ENCODE measurements at places on chromosomes 1 and 21. TPM values are rescaled to one million over a fixed set of nuclear protein-coding genes. Genes with fewer than 3 reads are reported as not detected.

GRCh38 chr1:115215703-115216521 is 122.1 kb downstream of the NGF start:
- DNase-seq, result no peak

DNA sequence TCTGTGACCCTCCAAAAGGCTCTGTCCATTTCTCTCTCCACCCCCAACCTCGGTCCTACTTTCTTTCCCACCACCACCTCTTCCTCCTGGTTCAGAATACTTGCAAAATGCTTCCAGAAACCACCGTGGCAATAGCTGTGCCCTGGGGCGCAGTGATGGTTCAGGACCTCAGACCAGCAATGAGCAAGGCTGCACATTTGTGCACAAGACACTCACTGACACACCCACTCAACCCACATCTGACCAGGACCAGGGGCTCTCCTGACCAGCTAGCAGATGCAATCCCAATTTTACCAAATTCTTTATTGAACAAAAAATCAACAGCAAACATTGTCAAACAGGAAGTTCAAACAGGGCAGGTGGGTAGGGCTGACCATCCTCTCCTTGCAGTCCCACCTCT is 25.7 kb downstream of the SPOCD1 start:
- DNase-seq, result no peak

DNA sequence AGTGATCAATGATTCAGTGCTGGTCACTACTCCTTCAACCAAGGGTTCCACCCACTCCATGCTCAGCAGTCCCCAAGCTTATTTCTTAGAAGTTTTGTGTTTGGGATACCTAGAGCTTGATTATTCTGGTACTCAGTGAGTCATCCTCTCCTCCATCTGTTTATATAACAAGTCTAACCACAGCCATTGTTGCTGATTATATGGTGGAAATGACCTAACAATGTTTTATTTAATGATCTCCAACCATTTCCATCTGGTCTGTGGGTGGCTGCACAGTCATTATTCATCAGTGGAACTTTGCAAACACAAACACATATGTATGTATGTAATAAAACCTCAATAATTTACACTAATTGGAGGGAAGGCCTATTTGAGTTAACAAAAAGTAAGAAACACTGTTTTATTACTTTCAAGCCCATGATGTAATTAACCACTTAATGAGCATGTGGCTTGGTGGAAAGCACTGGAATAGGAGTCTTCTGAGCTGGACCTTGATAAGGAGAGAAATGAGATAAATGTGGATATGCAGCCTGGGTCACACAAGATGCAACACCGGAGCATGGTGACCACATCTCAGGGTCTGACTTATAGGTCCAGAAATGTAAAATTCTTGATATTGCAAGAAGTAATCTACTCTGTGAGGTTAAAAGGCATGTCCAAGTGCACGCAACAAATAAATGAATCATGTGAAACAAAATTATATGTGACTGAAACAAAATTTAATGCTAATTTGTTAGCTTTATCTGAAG is 99.0 kb upstream of the WLS start:
- peak; percentile 92 for DNase-seq

DNA sequence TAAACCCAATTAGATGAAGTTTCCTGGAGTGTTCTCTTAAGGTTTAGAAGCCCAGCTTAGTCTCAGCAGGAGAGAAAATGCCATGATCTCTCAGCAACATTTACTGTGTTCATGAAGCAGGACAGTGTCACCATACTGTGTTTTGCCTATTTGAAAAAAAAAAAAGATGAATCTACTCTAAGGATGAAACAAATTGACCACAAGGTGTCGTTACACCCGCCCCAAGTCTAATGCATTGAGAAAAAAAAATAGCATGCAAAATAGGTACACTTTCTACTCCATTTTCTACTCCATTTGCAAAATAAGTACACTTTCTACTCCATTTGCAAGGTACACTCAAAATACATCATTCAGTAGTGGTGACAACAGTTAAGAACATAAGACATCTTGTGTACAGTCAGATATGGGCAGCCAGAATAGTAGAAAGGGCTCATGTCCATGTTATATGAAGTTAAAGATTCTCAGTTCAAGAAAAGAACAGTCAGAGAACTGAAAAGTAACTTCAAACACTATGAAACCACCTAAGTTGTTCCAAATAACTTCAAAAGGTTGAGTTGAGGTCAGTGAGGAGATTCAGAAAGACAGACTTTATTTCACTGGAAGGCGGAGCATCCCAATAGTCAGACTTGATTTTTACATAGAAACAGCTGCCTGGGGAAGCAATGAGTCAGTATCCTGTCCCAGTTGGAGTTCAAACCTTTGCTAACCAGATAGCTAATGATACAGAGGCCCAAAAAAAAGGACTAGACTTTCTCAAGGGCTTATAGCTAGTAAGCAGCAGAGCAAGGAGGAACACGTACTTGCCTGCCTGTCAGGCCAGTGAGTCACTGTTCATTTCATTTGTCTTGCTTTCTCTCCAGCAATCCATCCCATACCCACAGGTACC is 13.3 kb downstream of the PLPPR5 start:
- peak; percentile 87 for DNase-seq

GRCh38 chr1:180269645-180270529 is 39.8 kb downstream of the LHX4 start:
- peak; percentile 26 for DNase-seq

- peak; percentile 45 for DNase-seq
These were observed 140.8 kb upstream of the FGGY start for GRCh38 chr1:59156051-59156450.

GRCh38 chr21:33984021-33984481 is 68.4 kb upstream of the ATP5PO start:
- DNase-seq, result no peak

DNA sequence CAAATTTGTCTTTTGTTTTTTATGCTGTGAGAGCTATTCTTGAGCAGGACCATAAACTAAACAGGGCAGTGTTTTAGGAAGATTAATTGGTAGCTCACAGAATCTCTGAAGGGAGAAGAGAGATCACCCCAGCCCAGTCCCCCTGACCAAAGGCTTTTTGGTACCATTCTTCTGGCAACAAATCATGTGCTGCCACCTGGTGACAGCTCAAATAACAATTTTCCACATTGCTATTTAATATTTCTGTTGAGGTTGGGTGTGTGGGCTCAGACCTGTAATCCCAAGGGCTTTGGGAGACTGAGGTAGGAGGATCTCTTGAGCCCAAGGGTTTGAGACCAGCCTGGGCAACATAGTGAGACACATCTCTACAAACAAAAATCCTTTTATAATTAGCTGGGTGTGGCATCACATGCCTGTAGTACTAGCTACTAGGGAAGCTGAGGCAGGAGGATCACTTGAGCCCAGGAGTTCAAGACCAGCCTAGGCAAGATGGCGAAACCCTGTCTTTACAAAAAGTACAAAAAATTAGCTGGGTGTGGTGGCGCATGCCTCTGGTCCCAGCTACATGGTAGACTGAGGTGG is 2.2 kb upstream of the TESK2 start:
- DNase-seq, result peak; percentile 62

GRCh38 chr1:101221945-101222429 is 14.8 kb upstream of the S1PR1 start:
- DNase-seq, result no peak

DNA sequence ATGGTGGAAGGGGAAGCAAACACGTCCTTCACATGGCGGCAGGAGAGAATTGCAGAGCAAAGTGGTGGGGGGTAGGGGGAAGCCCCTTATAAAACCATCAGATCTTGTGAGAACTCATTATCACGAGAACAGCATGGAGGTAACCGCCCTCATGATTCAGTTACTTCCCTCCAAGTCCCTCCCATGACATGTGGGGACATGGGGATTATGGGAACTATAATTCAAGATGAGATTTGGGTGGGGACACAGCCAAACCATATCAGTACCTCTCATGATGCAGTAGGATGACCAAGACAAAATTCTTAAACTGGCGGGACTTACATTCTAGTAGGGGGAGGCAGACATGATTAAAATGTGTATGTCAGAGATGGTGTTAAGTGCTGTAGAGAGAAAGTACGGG is 38.8 kb downstream of the WNT4 start:
- no peak for DNase-seq

- DNase-seq, result no peak
These were observed 62.1 kb downstream of the CACNA1E start for GRCh38 chr1:181545395-181545794.

GRCh38 chr1:32865639-32866405 is 4.9 kb downstream of the FNDC5 start:
- DNase-seq, result no peak

- no peak for DNase-seq
These were observed 214.1 kb downstream of the AJAP1 start for GRCh38 chr1:4868521-4868920.

GRCh38 chr1:173666646-173667045 is 3.0 kb downstream of the ANKRD45 start:
- peak; percentile 55 for DNase-seq

GRCh38 chr21:26846036-26846931 is 1.1 kb upstream of the ADAMTS1 start:
- peak; percentile 86 for DNase-seq

DNA sequence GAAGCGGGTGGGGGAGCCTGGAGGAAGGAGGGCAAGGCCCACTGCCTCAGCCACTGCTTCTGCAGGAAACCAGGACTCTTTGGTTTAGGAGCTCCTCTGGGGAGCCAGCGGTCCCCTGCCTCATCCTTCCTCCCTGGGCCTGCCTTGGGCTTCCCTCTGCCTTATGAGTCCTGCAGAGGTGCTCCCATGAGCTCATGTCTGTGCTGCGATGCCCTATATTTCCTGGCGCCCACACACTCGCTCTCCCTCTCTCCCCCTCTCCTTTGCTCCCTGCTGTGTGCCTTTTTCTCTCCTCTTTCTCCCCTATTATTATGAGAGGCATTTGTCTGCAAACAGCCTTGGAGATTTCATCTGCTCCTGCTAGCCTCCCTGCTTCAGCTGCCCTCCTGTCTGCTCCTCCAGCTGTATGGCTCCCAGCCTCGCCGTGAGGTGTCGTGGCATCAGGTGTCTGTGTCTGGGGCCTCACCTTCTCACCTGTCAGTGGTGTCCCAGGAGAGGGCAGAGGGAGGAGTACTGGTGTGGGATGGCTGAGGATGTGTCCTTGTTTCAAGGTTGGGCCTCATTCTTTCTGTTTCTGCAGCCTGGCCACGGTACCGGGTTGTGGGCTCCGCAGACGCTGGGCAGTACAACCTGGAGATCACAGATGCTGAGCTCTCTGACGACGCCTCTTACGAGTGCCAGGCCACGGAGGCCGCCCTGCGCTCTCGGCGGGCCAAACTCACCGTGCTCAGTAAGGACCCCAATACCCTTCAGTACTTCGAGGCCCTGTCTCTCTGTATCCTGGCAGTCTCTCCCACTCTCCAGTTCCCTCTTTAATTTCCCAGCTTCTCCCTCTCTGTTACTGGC is 84.2 kb downstream of the KIRREL1 start:
- no peak for DNase-seq

DNA sequence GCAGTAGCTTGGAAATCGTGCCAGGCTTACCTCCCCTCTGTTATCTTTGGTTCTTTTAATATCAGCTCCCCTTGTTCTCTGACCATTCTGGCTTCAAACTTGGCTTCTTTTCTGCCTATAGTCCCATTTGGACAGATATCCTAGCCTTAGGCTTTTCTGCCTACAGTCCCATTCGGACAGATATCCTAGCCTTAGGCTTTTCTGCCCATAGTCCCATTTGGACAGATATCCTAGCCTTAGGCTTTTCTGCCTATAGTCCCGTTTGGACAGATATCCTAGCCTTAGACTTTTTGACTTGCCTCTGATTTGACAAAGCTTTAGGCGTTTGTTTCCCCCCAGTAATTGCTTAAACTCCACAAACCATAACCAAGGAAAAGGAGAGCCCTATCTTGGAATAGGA is 25.6 kb downstream of the CHML start:
- no peak for DNase-seq

GRCh38 chr1:22141554-22142314 is 1.2 kb downstream of the WNT4 start:
- DNase-seq, result peak; percentile 18

DNA sequence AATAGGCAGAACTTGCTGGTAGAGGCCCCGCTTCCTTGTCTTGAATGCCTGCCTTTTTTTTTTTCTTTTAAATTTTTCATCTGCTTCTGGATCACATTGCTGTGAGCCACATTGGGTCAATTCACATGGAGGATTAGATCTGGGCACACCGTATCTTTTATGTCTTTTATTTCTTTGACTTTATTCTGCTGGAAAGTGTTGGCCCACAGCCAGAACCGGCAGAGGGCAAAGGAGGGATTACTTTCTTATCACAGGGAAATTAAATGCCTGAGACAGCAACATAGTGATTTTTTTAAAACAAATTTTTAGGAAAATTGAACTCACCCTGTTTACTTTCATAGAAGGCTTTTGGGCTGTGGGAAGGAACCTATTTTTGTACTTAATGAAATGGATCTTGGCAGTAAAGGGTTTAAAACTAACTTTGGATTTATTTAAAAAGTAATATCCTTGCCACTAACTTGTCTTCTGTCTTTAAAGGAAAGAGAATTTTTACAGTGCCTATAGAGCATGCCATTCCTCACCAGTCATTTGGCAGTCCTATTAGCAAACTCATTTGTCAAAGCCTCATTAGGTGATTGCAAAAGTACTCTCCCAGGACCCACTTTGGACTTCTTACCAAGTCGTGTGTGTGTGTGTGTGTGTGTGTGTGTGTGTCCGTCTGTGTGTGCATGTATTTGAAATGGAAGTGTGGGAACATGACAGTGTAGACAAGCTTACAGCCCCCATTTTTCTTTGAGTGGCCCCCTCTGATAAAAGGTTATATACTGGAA is 68.4 kb downstream of the ST6GALNAC3 start:
- DNase-seq, result no peak

- peak; percentile 62 for DNase-seq
These were observed 790 bp downstream of the TESK2 start for GRCh38 chr1:45490121-45490625.

- no peak for DNase-seq
These were observed 2.8 kb downstream of the RFX5 start for GRCh38 chr1:151344291-151344690.

DNA sequence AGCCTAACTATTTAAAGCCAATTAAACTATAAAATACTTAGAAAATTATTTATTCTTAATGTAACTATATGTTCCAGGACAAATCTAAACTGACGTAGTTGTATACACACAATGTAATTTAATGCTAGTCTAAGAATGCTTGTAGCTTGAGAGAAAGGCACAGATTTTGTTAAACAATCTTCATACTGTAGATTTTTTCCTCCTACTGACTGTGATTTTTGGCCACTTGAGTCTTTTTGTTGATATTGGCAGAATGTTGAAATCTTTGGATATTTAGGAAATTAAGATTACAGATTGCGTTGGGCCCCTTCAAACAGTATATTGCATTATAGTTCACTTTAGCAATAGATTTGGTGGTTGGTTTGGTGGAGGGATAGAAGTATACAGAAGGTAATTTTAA is 40.5 kb downstream of the ATF3 start:
- no peak for DNase-seq

- no peak for DNase-seq
These were observed 3.3 kb upstream of the ATP6V1G3 start for GRCh38 chr1:198543670-198544260.

The SPRR5 gene
- not detected for total RNA-seq

The SLC1A7 gene
- 0.13 TPM for total RNA-seq

The FABP3 gene
- total RNA-seq, result 2.1 TPM

The OPTC gene
- total RNA-seq, result not detected

The CACNA1S gene
- total RNA-seq, result not detected

The SLC37A1 gene
- not detected for total RNA-seq

The MSH4 gene
- total RNA-seq, result not detected
